Kasumi-1 (cell line): ENCODE measurements at places on chromosomes 6 and 20.

DNA sequence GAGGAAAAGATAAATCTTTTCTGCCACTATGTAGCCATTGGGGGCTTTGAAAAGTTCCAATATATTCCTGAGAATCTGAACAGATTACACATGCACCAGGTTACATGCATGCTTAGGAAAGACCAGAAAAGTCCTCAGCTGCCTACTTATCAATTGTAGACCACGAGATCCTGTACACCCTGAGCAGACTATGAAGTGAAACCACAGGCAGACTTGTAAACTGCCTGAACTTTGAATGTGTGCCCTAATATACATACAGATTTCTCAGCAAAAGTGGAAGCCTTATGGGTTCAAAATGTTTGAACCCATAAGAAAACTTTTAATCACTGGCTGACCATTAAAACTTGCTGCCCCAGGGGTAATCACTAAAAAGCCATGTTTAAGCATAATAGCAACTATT is 273.5 kb upstream of the RUNX2 start:
- peak; percentile 52 for DNase-seq

DNA sequence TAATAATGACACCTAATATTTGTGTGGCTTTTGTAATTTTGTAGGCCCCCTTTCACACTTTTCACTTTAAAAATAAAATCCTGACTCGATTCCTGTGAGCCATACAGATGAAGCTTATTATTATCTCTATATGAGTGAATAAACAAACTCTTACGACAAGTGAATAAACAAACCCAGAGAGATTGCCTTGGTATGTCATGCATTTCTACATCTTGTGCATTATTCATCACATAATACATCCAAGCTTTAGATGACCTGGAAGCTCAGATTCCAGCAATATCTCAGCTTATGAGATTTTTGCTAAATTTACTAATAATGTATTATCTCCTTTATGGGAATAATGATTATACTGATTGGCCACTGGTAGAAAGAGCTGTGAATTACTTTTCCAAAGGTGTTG is 248.2 kb downstream of the TBX18 start:
- no peak for DNase-seq

DNA sequence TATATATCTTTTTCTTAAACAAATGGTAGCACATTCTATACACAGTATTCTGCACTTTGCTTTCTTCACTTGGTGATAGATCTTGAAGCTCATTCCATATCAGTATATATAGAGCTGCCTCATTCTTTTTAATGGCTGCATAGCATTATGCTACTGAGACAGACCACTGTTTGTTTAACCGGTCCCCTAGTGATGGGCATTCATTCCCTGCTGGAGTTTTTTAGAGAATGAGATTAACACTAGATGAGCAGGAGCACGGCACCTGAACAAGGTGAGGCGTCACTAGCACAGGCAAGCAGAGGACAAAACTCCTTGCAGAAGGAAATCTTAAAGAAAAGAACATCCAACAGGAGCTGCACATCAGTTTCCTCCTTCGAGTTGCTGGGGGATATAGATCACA is 69.6 kb downstream of the GNAS-AS1 start:
- DNase-seq, result no peak

DNA sequence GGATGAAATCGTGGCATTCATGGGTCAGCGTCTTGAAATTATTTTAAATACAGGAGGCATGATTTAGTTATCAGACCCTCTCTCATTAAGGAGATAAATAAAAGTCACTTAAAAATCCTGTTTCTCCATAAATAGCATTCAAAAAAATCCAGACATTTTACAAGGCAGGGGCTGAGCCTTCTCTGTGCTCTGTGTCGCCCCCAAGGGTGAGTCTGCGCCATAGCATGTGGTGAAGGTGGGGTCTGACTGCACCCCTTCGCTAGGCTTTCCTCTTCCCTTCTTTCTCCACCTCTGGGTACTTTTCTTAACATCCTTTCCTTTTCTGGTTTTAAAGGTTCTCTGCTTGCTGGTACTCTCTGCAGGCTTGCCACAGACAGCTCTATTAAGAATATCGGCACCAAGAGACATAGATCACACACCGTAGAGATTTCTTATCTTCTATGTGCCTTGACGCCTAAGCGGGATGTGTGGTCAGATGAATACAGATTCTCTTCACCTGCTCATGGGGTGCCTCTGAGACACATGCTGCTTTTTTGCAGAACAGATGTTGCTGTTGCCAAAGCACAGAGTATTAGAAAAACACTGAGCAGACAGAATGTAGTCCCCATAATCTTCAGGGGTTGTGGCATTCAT is 20.1 kb upstream of the FAM209A start:
- DNase-seq, result peak; percentile 35

GRCh38 chr20:21707267-21707666 is 1.8 kb downstream of the PAX1 start:
- DNase-seq, result no peak

DNA sequence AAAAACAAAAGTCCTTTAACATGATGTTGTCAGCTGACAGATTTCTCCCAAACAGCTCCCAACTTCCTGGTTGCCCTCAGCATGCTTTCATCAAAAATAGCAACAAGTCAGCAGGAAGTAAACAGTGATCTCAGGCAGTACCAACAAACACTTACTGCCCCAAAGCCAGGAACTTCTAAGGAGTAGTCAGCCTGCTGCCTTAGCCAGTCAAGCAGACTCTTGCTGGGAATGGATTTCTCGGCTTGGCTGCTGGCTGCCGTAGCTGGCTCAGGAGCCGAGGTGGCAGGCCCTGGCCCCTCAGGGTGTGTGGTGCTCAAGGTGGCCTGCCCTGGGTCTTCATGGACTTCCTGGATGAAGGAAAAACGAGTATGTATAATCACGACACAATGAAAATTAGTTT is 46.6 kb upstream of the EMILIN3 start:
- no peak for DNase-seq

GRCh38 chr6:26426691-26427450 is 13.4 kb upstream of the BTN3A3 start:
- DNase-seq, result no peak
